ENCODE measurements at places on chromosomes 7 and 10.

DNA sequence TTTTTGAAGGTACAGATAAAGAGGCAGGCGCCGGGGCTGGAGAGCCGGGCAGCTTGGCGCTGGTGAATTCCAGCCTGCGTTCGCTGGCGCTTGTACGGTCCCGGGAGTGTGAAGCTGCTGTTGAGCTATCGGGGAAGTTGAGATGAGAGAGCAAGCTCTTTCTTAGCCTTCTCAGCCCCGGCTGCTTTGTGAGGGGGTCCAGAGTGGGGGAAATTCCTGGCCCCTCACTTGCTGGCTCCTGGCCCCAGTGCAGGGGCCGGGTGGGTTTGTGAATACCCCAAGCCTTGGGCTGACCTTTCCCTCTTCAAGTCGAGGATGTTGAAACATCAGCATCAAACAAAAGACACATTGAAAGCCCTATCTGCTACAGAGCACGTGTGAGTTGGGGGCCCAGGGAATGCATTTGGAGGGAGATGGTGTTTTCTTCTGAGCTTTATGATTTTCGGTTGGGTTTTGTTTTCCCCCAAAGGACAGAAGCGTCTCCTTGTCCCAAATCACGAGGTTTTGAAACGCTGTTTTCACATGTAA is 2.7 kb downstream of the ZMIZ1 start:
- DNase-seq, result no peak

GRCh38 chr7:122616951-122617350 is 82.0 kb downstream of the RNF133 start:
- DNase-seq, result no peak

GRCh38 chr10:29277296-29277695 is 11.6 kb upstream of the LYZL1 start:
- no peak for DNase-seq

- no peak for DNase-seq
These were observed 4.2 kb downstream of the SUN1 start for GRCh38 chr7:836429-836828.

DNA sequence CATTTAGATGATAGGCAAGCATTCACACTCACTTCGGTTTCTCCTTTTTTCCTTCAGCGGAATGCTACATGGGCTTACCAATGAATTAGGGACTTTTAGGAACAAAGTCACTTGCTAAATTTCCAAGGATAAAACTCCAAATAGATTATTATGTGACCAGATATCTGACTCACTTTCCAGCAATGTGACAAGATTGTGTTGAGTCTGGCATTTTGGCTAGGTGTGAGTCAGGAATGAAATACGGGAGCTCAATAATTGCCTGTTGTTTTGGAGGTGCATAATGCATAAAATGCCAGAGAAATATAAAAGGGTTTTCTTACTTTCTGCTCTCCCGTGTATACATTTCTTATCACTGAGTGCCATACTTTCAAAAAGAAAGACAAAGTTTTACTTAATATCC is 721.1 kb downstream of the KCNMA1 start:
- DNase-seq, result no peak

DNA sequence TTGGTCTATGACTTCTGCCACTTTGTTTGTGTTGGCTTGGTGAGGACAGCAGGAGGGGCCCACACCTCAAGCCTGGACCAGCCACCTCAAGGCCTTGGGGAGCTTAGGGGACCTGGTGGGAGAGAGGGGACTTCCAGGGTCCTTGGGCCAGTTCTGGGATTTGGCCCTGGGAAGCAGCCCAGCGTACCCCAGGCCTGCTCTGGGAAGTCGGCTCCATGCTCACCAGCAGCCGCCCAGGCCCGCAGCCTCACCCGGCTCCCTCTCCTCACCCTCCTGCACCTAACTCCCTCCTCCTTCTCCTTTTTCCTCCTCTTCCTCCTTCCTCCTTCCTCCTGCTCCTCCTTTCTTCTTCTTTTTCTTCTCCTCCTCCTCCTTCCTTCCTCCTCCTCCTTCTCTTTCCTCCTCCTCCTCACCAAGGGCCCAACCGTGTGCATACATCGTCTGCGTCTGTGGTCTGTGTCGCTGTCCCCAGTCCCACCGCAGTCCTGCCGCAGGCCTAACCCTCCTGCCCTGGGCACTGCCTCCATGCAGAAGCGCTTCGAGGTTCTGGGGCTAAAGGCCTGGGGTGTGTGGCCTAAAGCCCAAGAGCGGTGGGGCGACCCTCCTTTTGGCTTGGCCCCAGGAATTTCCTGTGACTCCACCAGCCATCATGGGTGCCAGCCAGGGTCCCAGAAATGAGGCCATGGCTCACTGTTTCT is 5.3 kb downstream of the EN2 start:
- no peak for DNase-seq

DNA sequence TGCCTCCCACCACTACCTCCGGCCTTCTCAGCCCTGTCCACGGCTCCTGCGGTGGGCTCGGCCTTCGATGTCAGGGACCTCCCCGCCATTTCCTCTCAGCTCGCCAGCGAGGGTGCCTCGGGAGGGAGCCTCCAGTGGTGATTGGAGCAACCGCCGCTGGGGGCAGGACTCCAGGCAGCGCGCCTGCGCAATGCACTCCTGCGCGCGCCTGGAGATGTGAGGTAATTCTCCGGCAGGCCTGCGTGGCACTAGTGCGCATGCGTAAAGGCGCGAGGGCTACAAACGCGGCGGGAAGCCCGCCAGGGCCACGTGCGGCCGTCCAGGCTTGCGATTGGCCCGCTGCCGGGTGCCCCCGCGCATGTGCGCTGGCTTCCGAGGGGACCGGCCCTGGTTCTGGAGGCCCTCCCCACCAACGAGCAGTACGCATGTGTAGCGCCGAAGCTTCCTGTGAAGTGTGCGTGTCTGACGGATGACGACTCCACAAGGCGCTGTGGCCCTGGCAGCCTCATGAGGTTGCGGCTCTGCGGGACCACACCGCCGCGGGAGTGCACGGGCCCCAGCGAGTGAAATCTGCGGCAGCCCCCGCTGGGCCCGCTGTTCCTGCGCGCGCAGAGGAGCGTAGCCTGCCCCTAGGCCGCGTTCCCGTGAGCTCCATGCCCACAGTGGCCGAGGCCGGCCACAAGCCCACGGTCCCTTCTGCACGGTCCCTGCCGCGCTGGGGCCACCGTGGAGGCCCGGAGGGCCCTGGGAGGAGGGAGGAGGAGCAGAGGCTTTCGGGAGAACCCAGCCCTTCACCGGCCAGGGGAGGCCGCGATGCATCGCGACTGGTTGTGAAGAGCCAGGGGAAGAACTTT is at the start of gene SYCE1:
Gene SYCE1 (minus strand): TSS at position 143 of the 854 bp plus-strand sequence. CDS start 54 bp downstream, at position 89.
- no peak for DNase-seq

DNA sequence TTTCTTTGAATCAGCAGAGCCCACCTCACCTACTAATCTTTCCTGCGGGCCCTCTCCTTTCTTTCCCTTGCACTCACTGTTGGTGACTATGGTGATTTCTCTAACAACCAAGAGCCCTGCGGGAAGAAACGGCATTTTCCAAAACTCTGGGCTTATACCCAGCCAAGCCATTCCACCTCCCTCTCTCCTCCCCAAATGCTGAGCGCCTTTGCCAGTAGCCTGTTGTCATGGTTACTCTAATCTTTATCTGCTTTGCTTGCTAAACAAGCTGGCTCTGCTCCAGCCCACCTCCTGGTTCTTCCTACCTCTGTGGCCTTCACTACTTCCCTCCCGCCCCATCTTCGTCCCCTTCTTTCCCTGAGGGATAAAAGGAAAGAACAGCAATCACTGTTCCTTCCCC is 86.7 kb downstream of the DGKI start:
- DNase-seq, result no peak
